ENCODE measurements at places on chromosomes 12 and 14. TPM values are rescaled to one million over a fixed set of nuclear protein-coding genes. Genes with fewer than 3 reads are reported as not detected.

BMP4 gene
- not detected for total RNA-seq

GALNT4 gene
- total RNA-seq: 4.6 TPM

DTX1 gene
- 12.0 TPM for total RNA-seq

CIROP gene
- not detected for total RNA-seq

ACSM4 gene
- total RNA-seq: not detected

FAM222A gene
- 0.53 TPM for total RNA-seq

CEP128 gene
- 18.6 TPM for total RNA-seq

KRT75 gene
- total RNA-seq: not detected

MANSC1 gene
- 2.2 TPM for total RNA-seq

GPX2 gene
- total RNA-seq: not detected

POTEM gene
- total RNA-seq: not detected

LRTM2 gene
- not detected for total RNA-seq

RAD51AP1 gene
- 50.9 TPM for total RNA-seq

CNTN1 gene
- total RNA-seq: not detected

IAPP gene
- not detected for total RNA-seq

INHBC gene
- total RNA-seq: not detected

TAS2R9 gene
- not detected for total RNA-seq

GPRC5D gene
- not detected for total RNA-seq

PYGL gene
- 0.67 TPM for total RNA-seq

PRPH gene
- total RNA-seq: not detected

KCNMB4 gene
- total RNA-seq: 2.1 TPM

MDGA2 gene
- not detected for total RNA-seq

PLEKHG7 gene
- not detected for total RNA-seq

MMP19 gene
- total RNA-seq: not detected

MIP gene
- total RNA-seq: not detected

CLEC4C gene
- total RNA-seq: not detected

ADSS1 gene
- total RNA-seq: 3.2 TPM

TSPAN19 gene
- total RNA-seq: not detected

A2M gene
- total RNA-seq: not detected

AQP6 gene
- not detected for total RNA-seq

SOX5 gene
- total RNA-seq: 0.88 TPM

C12orf50 gene
- 0.11 TPM for total RNA-seq

ERBB3 gene
- 0.57 TPM for total RNA-seq

DPY19L2 gene
- total RNA-seq: 0.70 TPM

PPP4R4 gene
- total RNA-seq: 21.4 TPM

PPFIA2 gene
- not detected for total RNA-seq

KRT71 gene
- total RNA-seq: not detected

HOXC9 gene
- not detected for total RNA-seq

JAG2 gene
- 3.2 TPM for total RNA-seq

SLC5A8 gene
- total RNA-seq: not detected

KRT3 gene
- total RNA-seq: not detected

POTEG gene
- not detected for total RNA-seq

FAM181A gene
- not detected for total RNA-seq

ANKS1B gene
- total RNA-seq: 0.19 TPM

RFLNA gene
- not detected for total RNA-seq

TAS2R30 gene
- 0.87 TPM for total RNA-seq

STX2 gene
- 16.2 TPM for total RNA-seq

HOXC6 gene
- total RNA-seq: not detected

UNC79 gene
- total RNA-seq: not detected

MUCL1 gene
- not detected for total RNA-seq

LRRIQ1 gene
- total RNA-seq: not detected

GDF3 gene
- not detected for total RNA-seq

KIF21A gene
- 12.0 TPM for total RNA-seq

SIX6 gene
- total RNA-seq: not detected

OR4E2 gene
- total RNA-seq: not detected

ATXN7L3B gene
- 16.4 TPM for total RNA-seq

ITGA7 gene
- total RNA-seq: 5.6 TPM

WIF1 gene
- total RNA-seq: not detected

Measured in activated CD4-positive, alpha-beta T cell treated with anti-CD3 and anti-CD28 coated beads for 36 hours (primary cell).